RPMI8226 (cell line): ENCODE measurements at places on chromosomes 1 and 21.

GRCh38 chr1:71233645-71234044 is 152.8 kb upstream of the ZRANB2 start:
- DNase-seq = no peak

- DNase-seq = no peak
Measured at GRCh38 chr1:205545001-205545919, 40.8 kb downstream of the CDK18 start.

- DNase-seq = no peak
Measured at GRCh38 chr21:32702702-32703101, 25.1 kb downstream of the SYNJ1 start.

DNA sequence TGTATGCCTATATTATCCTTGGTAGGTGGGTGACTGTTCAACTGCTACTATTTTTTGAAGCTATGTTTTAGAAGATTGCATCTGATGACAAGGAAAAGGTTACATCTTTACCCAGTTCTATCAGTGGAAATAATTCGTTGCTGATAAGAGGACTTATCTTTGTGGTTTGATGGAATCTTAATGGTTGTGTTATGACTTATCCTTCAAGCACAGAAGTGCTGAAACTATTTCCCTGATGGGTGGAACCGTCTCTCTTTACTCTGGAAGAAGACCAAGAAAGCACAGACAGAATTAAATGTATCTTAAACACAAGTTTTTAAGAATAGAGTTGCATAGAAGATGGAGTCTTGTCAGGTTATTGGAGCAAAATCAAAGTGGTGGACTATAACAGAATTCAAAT is 437.7 kb upstream of the KAZN start:
- DNase-seq = no peak

DNA sequence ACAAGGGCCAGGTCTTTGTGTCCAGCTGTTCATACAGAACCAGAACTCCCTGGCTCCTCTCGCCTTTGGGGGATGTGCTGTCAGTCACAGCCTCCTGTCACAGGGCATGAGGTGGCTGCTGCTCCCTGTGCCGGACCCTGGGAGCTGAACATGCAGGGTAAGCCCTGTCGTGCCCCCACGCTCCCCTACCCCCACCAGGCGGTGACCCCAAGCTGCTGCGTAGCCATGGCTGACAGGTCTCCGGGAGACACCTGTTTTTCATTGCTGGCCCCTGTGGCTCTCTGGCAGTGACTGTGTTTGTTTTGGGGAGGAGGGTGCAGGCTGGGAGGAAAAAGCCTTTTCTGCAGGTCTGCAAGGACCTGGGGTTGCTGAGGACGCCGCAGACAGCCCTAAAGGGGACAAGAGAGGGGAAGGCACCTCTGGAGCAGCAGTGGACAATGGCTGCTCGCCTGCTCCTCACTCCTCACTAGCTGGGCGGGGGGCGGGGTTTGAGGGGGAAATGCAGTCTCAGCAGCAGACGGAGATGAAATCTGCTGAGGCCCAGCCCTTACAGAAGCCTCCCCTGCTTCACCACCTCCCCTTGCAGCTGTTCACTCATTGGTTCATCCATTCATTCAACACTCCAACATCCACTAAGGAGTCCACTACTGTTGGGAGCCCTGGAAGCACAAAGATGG is 81.4 kb downstream of the TRABD2B start:
- peak; percentile 25 for DNase-seq

GRCh38 chr1:51569284-51570062 is 47.4 kb upstream of the OSBPL9 start:
- DNase-seq = no peak

- peak; percentile 28 for DNase-seq
Measured at GRCh38 chr1:94951509-94952208, 24.7 kb upstream of the CNN3 start.

GRCh38 chr1:226813671-226814591 is 56.5 kb upstream of the PSEN2 start:
- no peak for DNase-seq

- DNase-seq = no peak
Measured at GRCh38 chr1:50724626-50725286, 235.3 kb downstream of the FAF1 start.

DNA sequence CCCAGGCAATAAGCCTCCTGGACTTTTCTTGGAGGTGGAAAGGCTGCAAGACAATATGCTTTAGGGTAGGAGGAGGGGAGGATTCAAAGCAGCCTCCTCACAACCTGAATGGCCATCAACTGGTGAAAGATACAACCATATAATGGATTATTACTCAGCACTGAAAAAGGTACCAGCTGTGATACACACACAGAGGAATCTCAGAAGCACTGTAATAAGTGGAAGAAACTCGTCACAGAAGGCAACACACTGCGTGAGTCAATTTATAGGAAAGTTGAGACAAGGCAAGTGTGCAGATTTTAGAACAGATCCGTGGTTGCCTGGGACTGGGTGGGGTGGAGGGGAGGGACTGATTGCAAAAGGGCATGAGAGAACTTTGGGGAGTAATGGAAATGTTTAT is 64.9 kb upstream of the ZBTB40 start:
- no peak for DNase-seq

DNA sequence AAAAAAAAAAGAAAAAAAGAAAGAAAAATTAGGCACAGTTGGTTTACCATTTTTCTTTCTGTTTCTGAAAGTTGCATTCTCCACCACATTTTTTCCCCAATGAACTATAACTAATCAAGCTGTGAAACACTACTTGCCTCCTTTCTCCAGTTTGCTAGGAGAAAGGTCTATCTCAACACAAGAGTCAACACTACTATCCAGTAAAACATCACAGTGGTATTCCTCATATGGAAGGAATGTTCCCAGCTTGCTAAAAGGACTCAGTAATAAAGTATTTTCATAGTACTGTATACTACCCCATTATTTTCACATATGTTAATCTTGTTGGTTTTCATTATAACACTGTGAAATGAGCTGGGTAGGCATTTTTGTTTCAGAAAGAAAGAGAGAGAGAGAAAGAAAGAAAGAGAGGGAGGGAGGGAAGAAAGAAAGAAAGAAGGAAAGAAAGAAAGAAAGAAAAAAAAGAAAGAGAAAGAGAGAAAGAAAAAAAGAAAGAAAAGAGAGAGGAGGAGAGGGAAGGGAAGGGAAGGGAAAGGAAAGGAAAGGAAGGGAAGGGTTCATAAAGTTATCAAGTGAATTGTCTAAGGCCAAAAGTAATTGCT is 7.9 kb downstream of the PTGER3 start:
- no peak for DNase-seq

- no peak for DNase-seq
Measured at GRCh38 chr1:46807046-46807972, 8.5 kb downstream of the CYP4B1 start.

DNA sequence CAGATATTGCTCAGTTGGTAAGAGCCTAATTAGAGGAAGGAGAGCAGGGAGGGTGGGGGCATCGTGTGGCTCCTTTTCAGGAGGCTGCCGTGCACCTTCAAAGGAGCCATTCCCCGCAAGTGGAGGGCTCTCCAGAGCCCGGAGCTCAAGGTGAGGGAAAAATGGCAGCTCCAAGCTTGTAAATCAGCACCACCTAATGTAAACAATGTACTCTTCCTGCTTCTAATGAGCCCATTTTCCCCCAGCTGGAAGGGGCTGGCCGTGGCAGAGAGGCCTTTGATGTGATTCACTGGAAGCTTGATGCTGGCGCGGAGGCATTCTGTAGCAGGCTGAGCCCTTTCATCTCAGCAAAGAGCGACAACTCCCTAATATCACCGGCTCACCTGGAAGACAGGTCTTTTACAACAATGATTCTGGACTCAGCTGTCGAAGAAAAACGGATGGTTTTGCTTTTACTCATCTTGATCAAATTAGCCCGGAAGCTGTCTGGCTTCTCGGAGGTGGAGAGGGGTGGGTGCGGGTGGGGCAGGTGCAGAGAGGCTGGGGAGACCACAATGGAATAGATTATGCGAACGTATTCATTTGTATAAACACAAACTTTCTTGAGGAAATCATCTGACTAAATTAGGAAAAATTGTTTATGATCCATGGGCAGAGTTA is 112.5 kb downstream of the RRAGC start:
- no peak for DNase-seq

DNA sequence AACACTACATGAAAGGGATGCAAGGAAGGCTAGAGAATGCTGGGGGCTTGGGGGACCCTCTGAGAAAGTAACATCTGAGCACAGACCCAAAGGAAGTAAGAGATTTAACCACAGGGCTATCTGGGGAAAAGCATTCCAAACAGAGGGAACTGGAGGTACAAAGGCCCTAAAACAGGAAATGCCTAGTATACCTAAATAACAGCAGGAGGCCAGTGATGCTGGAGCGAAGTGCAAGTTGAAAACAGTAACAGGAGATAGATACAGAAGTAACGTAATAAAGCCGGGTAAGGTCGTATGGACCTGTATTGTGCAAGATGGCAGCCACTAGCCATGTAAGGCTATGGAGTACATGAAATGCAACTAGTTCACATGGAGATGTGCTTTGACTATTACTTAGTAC is 52.1 kb downstream of the CD34 start:
- no peak for DNase-seq

- no peak for DNase-seq
Measured at GRCh38 chr1:9065213-9065751, 4.2 kb downstream of the SLC2A5 start.

GRCh38 chr1:93056214-93056613 is 22.9 kb upstream of the MTF2 start:
- peak; percentile 28 for DNase-seq

DNA sequence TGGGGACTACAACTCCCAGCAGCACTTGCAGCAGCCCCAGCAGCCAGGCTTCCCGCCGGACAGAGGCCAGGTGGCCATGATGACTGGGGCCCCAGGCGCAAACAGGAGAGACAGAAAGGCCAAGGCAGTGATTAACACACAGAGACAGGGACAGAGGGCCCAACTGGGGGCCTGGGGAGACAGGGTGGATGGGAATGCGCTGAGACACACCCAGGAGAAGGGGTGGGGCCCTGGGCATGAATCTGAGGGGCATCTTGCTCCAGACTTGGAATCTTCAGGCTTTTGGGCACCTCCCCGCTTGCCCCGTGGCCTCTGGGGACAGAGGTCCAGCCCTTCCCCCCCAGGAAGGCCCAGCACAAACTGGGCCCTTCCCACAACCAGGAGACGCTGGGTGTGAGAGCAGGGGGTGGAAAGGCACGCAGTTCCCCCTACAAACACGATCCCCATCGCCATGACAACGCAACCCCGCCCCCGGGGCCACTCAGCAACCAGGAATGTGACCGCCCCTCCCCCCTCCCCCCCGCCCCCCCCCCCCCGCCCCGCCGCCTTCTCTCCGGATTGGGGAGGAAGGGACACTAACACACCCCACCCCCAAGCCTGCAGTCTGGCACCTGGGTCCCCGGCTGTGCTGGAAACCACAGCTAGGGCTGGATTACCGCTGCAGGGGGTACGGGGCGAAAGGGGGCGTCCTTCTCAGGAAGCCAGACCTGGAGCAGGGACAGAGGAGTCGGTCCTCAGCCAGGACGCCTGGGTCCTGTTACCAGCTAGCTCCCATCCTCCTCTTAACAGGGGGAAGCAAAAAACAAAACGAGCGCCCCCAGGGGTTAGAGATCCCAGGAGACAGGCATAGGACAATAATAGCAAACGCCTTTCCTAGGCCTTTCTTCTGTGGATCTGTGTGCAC is 4.5 kb downstream of the HDGF start:
- DNase-seq = peak; percentile 83

DNA sequence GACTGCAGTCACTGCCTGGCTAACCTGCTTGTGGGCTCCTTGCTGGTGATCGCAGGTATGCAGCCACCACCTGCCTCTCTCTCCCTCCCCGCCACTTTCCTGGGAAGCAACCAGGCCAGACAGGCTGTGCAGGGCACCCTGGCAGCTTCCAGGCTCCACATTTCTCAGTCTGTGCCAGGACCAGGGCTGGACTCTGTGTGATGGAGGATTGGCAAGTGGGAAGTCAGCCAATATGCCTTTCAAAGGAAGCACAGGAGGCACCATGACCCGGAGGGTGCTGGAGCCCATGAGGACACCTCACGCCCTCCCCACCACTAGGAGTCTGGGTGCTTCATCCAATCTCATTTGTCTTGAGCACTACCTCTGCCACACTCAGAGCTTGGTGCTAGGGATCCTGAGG is 15.8 kb upstream of the DISP3 start:
- no peak for DNase-seq

GRCh38 chr1:42730988-42731387 is 9.0 kb downstream of the CLDN19 start:
- DNase-seq = peak; percentile 72

DNA sequence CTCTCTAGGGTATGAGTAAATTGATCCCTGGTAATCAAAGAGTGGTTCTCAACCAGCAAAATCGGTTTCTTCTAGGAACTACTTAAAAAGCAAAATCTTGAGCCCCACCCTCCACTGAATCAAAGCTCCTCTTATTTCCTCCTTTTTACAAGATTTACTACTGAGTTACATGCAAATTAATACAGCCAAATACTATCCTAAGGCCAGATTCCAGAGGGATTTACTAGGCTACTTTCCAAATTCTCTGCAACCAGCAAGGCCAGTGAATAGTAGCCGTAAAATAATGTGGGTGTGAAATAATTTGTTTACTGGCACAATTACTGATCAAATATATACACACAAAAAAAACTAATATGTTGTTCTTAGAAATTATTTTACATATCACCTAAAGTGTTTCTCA is 1583.8 kb downstream of the NCAM2 start:
- no peak for DNase-seq

DNA sequence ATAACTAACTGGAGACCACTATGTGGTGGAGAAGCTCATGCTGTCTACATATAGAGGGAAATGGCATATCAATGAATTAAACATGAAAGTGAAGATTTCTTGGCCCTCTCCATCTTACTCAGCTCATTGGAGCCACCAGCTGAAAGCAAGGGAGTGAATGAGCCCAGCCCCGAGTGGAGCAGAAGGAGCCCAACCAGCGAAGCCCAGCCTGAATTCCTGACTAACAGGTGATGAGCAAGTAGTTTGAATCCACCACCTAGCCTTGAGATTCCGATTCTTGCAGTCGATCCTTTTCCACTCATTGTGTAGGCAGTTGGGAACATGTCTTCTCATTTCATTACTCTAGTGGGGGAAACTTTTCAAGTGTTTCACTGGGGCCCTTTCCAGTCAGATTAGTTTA is 18.6 kb upstream of the ST6GALNAC3 start:
- DNase-seq = no peak

DNA sequence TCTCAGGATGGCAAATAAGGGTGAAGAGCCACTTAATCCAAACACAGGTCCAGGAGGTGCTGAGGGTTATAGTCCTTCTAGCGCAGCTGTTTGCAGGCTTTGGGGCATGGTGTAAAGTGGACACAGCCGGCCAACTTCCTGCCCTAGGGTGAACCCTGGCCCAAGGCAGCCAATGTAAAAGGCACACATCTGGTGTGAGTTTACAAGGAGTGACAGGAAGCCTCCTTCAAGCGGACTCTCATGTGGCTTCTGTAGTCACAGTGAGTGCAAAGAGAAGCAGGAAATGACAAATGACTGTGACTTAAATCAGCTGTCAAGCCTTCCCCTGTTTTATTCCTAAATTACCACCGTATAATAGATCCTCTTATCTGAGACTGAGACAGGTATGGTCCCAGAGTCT is 213.0 kb downstream of the CRB1 start:
- DNase-seq = no peak
